HS-5 (cell line): ENCODE measurements at places on chromosomes 16 and 17.
A peak's percentile ranks its signal among the peaks of the same experiment; 100 is the strongest.

GRCh38 chr17:4483012-4483840, 15.5 kb upstream of the SPNS2 start:
- peak; percentile 11 for DNase-seq

- no peak for DNase-seq
Observed at GRCh38 chr16:787321-787966, 737 bp downstream of the RPUSD1 start.

DNA sequence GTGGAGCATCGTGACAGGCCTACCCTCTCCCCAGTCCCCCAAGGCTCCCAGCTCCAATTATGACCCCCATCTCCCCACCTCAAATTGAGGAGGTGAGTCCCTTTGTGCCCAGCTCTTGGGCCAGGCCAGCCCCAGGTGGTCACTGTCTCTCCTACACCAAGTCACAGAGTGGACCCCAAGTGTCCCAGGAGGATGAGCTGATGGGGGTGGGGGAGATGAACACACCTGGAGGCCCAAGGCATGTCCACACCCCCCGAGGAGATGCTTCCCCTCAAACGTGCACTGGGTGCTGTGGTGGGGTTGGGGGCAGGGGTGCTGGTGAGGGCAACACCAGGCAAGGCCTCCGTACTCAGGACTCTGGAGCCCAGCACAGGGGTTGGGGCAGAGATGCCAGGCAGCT, 73.2 kb downstream of the RBFOX3 start:
- no peak for DNase-seq

DNA sequence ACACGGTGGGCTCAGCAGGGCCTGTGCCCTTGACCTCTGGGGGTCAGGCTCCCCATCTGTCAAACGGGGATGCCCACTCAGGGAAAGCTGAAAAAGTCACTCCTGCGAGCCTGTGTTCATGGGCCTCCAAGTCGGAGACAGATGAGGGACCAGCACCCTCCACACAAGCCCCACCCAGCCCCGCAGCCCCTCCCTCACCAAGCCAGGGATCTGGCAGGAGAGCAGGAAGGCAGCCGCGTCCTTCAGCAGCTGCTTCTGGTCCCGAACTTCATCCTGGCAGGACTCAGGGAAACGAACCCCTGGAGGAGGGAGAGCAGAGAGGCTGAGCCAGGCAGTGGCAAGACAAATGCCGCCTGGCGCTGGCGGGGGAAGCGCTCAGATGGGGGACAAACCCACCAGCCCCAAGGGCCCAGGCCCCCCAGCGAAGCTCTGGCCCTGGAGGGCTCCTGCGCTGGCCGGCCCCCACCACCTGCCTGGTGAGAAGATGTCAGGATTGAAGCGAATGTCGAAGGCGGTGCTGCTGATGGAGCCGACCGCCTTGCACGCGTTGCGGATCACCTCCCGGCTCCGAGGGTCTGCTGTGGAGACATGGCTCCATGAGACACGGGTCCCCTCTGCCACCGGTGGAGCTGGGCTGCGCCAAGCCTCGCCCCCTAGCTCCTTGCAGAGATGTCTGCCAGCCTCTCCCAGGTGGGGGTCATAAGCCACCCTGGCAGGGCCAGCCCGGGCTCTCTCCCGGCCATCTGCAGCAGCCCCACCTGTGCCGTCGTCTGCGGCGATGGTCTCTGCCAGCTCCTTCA, 15.4 kb downstream of the CLUH start:
- no peak for DNase-seq

- DNase-seq = no peak
Observed at GRCh38 chr16:69293401-69293800, 17.7 kb upstream of the VPS4A start.

- no peak for DNase-seq
Observed at GRCh38 chr16:86567701-86568581, 1.3 kb downstream of the FOXC2 start.

- no peak for DNase-seq
Observed at GRCh38 chr17:10737168-10737622, 7.4 kb upstream of the TMEM220 start.

DNA sequence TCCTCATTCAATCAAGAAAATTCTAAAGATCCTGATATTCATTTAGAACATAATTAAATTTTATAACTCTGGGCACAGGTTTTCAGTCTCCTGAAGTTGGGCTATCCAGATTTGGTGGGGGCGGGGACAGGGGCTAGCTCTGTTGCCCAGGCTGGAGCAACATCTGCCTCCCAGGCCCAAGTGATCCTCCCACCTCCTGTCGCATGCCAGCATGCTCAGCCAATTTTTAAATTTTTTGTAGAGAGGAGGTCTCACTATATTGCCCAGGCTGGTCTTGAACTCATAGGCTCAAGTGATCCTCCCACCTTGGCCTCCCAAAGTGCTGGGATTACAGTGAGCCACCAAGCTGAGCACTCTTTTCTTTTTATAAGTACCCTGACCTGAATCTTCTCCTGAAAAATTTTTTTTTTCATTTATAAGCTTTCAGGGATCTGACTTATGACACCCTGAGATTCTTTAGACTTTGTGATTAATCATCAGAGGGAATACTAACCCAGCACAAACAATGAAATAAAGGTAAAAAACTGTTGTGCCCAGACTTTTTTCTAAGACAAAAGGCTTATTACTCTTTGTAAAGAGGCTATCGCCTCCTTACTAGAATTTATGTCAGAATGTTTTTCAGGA, 62.6 kb downstream of the TUBD1 start:
- no peak for DNase-seq

DNA sequence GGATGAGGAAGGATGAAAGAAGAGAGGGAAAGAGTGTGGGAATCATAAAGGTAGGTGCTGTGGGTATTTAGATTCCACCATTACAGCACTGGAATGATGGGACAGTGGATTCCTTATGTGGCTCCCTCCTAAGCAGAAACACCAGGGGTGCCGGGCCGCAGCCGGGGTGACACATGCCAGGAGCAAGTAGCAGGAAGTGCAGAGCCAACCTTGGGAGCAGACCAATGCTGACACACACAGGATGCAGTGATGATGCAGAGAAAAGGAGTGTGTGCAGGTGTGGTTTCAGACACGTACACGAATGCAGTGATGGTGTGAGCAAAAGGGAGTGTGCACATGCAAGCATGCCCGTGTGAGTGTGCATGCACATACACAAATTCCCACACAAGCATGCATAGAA, 338.0 kb downstream of the SLC39A11 start:
- DNase-seq = no peak

GRCh38 chr16:30882429-30883310, 11.2 kb downstream of the BCL7C start:
- no peak for DNase-seq

DNA sequence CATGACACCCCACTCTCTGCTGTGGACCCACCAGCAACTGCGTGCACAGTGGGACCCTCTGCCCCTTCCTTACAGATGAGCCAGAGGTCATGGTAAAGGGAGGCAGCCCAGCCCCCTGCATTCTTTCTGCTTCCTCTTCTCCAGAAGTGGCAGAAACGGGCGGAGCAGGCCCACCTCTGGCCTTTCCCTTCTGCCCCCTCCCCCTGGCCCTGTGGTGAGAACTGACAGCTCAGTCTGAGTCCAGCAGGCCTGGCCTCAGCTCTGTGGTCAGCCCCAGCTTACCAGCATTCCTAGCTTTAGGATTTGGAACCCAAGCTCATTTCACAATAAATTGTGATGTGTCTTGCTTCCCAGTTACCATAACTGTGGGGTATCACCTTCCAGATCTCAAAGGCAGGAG, 4.8 kb upstream of the ANKRD11 start:
- DNase-seq = no peak

DNA sequence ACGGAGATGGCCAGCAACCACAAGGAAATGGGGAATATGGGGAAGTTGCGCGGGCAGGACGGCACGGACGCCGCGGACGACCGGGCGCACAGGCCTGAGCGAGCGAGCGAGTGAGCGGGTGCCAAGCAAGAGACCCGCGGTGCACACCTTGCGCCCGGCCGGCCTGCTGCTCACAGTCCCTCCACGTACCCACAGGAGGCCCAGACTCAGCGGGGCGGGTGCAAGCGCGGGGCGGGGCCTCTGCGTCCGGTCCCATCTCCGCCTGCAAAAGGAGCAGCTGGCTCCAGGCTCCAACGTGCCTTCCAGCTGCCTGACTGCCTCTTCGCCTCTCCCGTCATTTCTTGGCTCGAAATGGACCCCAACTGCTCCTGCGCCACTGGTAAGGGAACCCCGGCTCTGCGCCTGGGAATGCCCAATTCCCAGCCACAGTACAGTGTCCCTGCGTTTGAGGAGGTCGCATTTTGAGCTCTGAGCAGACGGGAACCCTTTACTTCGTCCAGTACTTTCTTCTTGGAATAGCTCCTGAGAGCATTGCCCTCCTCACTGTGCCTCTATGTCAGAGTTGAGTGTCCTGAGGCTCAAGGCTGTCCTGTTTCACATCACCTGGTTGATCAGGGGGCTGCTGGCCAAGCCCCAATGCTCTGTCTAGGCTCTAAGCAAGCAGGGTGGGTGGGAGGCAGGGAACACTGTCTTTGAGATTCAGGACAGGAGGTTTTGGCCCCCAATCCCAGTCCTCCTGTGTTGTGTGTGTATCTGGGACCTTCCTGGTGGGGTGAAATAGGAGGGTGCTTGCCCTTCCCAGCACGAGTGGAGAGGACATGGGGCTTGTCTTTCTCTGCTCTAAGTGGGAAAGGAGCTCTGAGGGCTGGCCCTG, 8.1 kb upstream of the MT1E start:
- no peak for DNase-seq

DNA sequence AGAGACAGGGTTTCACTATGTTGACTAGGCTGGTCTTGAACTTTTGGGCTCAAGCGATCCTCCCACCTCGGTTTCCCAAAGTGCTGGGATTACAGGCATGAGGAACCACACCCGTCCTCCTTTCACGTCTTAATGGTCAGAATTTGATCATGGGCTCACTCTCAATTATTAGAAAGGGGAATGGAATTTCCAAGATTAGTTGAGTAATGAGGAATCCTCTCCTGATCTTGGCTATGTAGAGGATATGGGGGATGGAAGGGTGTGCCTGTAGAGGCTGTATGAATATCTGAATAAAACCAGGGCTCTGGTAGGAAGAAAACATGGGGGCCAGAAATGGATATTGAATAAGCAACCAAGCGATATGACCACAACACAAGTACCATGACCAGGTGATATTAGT, 25.9 kb upstream of the SMURF2 start:
- DNase-seq = peak; percentile 89

- no peak for DNase-seq
Observed at GRCh38 chr17:1625581-1625980, 3.1 kb downstream of the SLC43A2 start.

- DNase-seq = no peak
Observed at GRCh38 chr16:74030000-74030706, 266.5 kb upstream of the PSMD7 start.

DNA sequence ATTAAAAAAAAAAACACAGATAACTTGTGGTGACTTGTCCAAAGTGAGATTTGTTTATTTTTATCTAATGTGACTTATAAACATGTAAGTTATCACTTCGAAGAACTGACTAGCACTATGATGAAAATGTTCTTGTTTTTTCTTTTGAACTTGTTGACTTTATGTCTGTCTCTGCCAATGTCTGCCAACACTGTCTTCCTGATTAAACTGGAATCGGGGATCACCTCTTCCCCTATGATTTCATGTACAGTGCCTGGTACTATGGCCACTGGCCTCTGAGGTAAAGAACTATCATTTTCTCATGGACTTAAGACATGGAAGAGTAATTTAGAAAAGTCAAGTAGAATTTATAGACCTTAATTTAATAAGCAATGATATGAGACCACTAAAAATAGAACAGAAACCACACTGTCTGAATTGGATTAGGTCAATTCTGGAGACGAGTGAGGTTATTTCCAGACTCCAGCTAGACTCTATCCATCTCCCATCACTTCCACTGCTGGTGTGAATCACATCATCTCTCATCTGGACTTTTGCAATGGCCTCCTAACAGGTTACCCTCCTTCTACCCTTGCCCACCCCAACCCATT, 8.9 kb downstream of the C17orf78 start:
- DNase-seq = no peak

GRCh38 chr17:81825841-81826466, 7.1 kb downstream of the MCRIP1 start:
- no peak for DNase-seq

DNA sequence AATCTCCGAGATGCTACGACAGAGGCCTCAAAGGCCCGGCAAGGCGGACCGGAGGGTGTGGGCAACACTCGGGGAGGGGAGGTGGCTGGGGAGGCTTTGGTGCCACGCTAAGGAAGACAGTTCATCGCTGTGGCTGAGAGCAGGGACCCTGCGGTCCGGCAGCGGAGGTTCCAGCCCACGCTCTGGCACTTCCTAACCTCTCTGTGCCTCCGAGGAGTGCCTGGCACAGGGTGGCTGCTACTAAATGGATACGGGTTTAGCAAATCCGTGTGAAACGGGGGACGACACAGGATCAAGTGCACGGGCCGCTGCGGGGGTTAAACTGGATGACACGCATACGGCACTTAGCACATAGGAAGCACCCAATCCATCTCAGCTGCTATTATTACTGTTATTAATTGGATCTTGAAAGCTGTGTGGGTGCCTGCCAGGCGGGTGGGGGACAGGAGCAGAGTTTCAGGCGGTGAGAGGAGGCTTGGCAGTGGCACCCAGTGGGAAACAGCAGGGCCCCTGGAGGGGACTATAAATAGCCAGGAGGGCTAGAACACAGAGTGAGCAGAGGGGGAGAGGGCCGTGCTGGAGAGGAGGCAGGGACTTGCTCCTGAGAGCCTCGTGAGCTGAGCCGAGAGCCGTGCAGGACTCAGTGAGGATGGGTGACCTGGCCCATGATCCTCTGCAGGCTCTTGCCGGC, 45.0 kb downstream of the ABR start:
- no peak for DNase-seq

DNA sequence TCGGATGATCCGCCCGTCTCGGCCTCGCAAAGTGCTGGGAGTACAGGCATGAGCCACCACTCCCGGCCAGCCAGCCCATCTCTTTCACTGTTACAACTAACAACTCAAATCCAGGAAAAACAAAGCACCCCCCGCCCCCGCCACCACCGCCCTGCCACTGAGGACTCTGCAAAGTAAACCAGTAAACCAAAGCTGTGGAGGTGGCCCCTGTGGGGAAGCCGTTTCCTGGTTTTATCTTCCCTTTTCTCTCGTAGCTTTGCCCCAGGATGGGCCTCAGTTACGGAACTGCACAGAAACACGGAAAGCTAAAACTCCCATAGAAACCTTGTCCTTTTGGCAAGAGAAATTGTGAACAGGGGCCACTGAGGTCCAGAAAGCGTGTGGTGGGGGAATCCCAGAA, 17.5 kb downstream of the CHMP6 start:
- no peak for DNase-seq

GRCh38 chr17:39599665-39600231, 8.0 kb downstream of the NEUROD2 start:
- no peak for DNase-seq
